ENCODE measurements at places on chromosomes 1 and 21.

DNA sequence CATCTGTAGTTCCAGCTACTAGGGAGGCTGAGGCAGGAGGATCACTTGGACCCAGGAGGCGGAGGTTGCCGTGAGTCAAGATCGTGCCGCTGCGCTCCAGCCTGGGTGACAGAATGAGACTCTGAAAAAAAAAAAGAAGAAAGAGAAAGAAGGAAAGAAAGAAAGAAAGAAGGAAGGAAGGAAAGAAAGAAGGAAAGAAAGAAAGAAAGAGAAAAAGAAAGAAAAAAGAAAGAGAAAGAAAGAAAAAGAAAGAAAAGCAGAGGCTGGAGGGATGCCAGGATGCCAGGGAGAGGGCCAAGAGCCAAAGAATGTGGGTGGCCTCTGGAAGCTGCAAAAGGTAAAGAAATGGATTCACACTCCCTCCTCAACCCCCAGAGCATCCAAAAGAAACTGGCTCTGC is 8.2 kb upstream of the KCNE2 start:
- H3K27me3 ChIP-seq, result no peaks in the 10 kb centered on the region
- H3K4me1 ChIP-seq, result no peaks in the 10 kb centered on the region

DNA sequence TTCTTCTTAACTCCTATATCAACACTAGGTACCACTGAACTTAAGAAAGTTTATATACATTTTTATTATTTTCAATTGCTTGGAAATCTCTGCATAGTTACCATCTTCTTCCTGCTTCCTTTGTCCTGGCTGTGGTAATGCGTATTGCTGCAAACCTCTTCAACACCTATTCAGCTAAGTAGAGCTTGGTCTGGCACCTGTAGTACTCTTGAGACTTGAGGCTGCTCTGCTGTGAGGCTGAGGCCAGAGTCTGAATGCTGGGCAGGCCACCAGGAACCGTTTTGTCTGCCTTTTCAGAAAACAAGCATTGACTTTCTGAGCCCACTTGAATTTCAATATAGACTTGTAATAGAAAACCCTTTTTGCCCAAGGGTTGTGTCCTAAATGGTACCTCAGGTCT is 52.0 kb upstream of the RGS2 start:
- no peak overlapping the region for H3K4me3 ChIP-seq
- H3K36me3 ChIP-seq, result no peaks in the 10 kb centered on the region
- no peaks in the 10 kb centered on the region for H3K27me3 ChIP-seq
- H3K4me1 ChIP-seq, result no peaks in the 10 kb centered on the region

DNA sequence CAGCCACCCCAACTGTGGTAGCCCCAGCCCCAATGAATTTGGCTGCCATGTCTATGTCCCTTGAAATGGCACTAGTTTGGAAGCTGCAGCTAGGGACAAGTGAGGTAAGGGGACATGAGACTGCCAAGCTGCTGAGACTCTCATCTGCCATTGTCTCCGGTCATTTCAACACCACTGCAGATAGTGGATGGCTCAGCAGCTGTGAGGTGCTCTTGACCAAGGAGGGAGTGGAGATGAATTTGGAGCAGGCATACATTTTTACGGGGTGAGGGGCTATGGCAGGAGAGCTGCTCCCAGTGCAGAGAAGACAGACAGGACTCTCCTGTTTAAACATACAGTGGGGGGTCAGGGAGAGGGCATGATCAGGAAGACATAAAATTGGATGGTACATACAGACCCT is 315.5 kb upstream of the CAMK1G start:
- no peak for DNase-seq
- H3K27me3 ChIP-seq, result no peaks in the 10 kb centered on the region
- H3K36me3 ChIP-seq, result no peaks in the 10 kb centered on the region
- H3K4me3 ChIP-seq, result no peak overlapping the region
- H3K4me1 ChIP-seq, result no peaks in the 10 kb centered on the region

GRCh38 chr1:218510153-218510772 is 165.1 kb downstream of the TGFB2 start:
- H3K4me3 ChIP-seq, result no peak overlapping the region
- no peaks in the 10 kb centered on the region for H3K4me1 ChIP-seq
- no peaks in the 10 kb centered on the region for H3K36me3 ChIP-seq
- H3K27me3 ChIP-seq, result no peaks in the 10 kb centered on the region
- no peak for DNase-seq
- no peak overlapping the region for H3K27ac ChIP-seq

- DNase-seq, result no peak
- H3K4me3 ChIP-seq, result no peak overlapping the region
- H3K4me1 ChIP-seq, result no peaks in the 10 kb centered on the region
- no peaks in the 10 kb centered on the region for H3K27me3 ChIP-seq
Measured at GRCh38 chr1:58950897-58951296, 167.1 kb upstream of the JUN start.

DNA sequence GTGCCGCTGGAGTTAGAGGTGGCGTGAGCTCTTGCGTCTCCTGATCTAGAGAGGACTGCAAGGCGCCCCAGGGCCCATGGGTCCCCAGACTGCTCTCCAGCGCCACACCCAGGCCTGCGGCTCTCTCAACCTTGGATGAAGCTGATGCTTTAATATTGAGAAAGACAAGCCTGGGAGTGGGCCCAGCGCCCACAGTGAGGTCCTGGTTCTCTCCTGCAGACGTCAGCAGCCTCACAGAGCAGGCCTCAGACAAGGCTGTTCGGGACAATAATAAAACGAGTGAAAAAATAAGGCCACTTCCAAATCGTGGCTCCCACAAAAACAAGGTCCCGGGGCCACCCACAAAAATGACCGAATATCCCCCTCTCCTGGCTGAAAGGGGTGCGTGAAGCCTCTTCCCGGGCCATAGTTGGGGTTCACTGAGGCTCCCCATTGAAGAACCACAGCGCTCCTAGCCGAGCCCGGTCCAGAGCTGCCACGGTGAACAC is 6.0 kb upstream of the DNMT3L start:
- no peaks in the 10 kb centered on the region for H3K27me3 ChIP-seq
- no peaks in the 10 kb centered on the region for H3K36me3 ChIP-seq
- H3K4me1 ChIP-seq, result no peaks in the 10 kb centered on the region
- no peak overlapping the region for H3K27ac ChIP-seq
- no peak overlapping the region for H3K4me3 ChIP-seq

DNA sequence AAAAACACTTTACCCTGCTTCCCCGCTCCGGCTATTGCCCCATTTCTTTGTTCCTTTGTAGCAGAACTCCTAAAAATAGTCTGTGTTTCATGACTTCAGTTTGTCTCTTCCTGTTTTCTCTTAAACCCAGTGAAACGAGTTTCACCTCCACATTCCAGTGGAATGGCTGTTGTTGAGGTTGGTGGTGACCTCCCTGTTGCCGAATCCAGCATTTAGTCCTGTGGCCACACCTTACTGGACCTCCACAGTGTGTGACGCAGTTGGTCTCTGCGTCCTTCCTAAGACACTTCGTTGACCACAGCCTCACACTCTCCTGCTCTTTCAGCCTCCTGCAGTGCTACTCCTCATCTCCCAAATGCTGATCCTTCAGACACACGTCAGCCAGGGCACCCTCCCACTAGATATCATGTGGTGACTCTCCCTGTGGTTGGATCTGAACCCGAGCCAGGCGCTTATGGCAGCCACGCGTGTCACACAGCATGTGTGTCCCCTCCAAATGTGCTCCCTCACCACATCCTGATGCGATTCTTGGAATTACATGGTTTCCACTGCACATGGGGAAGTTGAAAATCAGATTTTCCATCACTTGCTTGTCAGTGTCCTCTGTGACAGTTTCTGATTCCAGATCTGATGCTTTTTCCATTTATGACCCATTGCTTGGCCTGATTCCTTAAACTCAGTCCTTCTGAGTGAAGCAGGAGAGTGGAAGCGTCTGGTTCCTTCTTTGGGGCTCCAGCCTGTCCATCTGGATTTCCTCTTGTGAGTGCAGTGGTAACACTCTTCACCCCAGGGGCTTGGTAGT is 99.1 kb upstream of the ARTN start:
- peaks cover 61% of the 10 kb centered on the region for H3K4me1 ChIP-seq
- no peak overlapping the region for H3K4me3 ChIP-seq
- H3K27me3 ChIP-seq, result no peaks in the 10 kb centered on the region
- peak overlapping the region; percentile 44 for H3K27ac ChIP-seq

DNA sequence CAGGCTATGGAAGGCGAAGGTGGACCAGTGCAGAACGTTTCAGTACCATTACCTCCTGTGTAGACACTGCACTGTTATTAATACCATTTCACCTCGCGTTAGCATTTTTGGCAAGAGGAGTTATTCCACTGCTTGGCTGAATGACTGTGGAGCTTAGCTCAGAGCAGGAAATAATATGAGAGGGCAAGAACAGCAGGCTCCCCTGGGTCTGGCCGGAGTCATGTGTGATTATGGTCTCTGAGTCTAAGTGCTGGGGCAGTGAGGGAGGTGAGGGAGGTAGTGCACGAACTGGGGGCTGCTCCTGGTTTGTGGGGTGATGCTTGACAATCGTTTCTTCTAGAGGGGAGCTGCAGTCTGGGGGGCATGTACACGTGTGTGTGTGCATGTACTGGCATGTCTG is 82.9 kb downstream of the MDM4 start:
- no peak for DNase-seq
- H3K4me1 ChIP-seq, result no peaks in the 10 kb centered on the region
- H3K4me3 ChIP-seq, result no peak overlapping the region
- no peaks in the 10 kb centered on the region for H3K36me3 ChIP-seq
- peaks cover 15% of the 10 kb centered on the region for H3K27me3 ChIP-seq

- DNase-seq, result no peak
- peaks cover 31% of the 10 kb centered on the region for H3K4me1 ChIP-seq
- H3K4me3 ChIP-seq, result no peak overlapping the region
- H3K27me3 ChIP-seq, result no peaks in the 10 kb centered on the region
Measured at GRCh38 chr1:46399307-46399706, 5.2 kb downstream of the FAAH start.

GRCh38 chr21:32538147-32538792 is 47.1 kb downstream of the TCP10L start:
- H3K27ac ChIP-seq, result no peak overlapping the region
- no peaks in the 10 kb centered on the region for H3K4me1 ChIP-seq

DNA sequence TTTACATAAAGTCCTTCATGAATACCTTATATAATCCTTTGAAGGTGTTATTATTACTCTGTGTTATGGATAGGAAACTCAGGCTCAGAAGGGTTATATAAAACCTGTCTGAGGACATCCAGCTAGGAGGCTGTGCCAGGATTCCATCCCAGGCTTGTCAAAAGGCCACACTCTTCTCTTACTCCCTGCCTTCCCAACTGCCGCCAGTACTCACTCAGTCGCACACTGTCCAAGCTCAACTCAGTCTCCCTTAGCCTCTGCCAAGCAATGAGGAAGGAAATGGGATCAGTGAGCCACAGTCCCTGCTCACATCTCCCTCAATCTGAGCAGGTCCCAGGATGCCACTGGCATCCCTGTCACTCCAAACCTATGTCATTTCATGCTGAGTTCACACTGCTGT is 94.4 kb downstream of the NAV1 start:
- no peak overlapping the region for H3K4me3 ChIP-seq
- DNase-seq, result no peak
- no peaks in the 10 kb centered on the region for H3K36me3 ChIP-seq
- H3K27ac ChIP-seq, result no peak overlapping the region
- H3K27me3 ChIP-seq, result no peaks in the 10 kb centered on the region
- H3K4me1 ChIP-seq, result peaks cover 22% of the 10 kb centered on the region

DNA sequence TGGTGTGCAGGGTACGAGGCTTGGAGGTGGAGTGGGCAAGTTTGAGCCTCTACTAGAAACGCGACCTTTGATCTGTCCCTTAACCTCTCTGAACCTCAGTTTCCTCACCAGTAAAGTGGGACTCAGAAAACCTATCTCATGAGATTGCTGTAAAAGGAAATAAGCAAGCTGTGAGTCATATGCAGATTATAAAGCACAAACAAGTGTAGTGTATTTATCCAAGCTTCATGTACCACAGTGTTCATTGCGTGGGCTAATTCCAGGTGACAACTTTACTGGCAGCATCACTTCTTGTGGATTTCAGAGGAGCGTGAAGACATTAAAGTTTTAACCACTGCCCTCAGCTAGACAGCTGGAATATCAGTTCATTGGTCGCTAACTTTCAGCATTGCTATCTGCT is 44.4 kb downstream of the ZNF697 start:
- no peaks in the 10 kb centered on the region for H3K27me3 ChIP-seq
- H3K27ac ChIP-seq, result no peak overlapping the region
- no peaks in the 10 kb centered on the region for H3K4me1 ChIP-seq

DNA sequence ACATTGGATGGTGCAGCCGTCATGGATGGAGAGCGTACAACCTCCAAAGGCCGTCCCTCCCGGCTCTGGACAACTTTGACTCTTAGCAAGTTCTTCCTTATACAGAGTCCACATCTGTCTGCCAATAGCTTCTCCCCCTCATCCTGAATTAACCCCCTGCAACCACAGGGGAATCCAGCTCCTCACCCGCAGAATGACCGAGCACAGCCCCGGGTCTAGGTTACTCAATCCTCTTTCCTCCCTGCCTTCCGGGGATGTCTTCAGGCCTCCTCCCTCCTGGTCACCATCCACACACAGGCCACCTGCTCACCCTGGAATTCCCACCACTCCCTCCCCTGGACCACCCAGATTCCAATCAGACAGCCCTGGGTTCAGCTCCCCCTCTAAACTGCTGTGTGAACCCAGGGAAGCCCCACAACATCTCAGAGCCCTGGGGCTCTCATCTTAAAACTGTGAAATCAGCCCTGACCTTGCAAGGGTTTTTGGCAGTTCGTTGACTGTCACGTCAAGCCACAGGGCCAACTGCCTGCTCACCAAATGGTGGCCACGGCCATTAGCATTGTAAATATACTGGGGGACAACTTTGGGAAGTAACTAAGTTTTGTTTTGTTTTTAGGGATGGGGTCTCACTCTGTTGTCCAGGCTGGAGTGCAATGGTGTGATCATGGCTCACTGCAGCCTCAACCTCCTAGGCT is 54.2 kb downstream of the HSPG2 start:
- no peak for DNase-seq
- peaks cover 100% of the 10 kb centered on the region for H3K36me3 ChIP-seq
- no peaks in the 10 kb centered on the region for H3K4me1 ChIP-seq
- H3K27ac ChIP-seq, result no peak overlapping the region

DNA sequence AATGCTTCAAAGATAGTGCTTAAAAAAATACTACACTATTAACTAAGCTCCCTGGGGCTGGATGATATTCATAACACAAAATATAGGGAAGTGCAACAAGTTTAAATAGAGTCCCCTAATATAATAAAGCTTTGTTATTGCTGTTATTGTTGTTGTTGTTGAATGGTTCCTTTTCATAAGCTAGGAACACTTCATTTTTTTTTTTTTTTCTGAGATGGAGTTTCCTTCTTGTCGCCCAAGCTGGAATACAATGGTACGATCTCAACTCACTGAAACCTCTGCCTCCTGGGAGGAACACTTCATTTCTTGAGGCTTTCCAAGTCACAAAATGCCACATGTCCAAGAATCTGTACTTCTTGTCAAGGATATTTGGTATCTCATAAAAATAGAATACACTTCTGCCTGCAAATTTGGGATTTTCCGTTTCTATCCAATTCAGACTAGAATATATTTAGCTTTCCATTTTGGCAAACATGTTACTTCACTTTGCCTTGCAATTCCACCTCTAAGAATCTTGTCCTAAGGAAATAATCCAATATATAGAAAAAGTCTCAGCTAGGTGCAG is 21.1 kb downstream of the WDR47 start:
- H3K4me1 ChIP-seq, result no peaks in the 10 kb centered on the region
- H3K27me3 ChIP-seq, result no peaks in the 10 kb centered on the region
- H3K27ac ChIP-seq, result no peak overlapping the region

Data from tibial artery (tissue), 4 donors.